Stimulated activated CD4-positive, alpha-beta T cell treated with anti-CD3 and anti-CD28 coated beads, TNF-alpha, amount 100 ng/mL, for 24 hours (primary cell): ENCODE measurements at places on chromosomes 3 and 15.

DNA sequence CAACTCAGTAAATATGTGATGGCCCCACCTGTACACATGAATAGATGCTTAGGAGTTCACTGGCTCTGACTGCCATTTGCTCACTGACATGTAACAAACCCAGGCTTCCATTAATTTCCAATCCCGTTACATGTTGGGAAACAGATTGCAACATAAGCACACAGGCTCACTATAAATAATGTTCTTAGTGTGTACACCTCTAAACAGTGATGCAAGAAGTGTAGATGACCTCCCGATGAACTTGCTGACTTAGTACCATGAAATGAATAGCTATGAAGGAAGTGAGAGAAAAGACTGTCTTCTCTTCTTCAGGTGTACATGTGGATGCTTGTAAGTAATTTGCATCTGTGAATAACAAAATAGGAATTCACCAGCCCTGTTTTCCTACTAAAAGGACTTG, 21.4 kb upstream of the FSIP1 start:
- no peak for DNase-seq

DNA sequence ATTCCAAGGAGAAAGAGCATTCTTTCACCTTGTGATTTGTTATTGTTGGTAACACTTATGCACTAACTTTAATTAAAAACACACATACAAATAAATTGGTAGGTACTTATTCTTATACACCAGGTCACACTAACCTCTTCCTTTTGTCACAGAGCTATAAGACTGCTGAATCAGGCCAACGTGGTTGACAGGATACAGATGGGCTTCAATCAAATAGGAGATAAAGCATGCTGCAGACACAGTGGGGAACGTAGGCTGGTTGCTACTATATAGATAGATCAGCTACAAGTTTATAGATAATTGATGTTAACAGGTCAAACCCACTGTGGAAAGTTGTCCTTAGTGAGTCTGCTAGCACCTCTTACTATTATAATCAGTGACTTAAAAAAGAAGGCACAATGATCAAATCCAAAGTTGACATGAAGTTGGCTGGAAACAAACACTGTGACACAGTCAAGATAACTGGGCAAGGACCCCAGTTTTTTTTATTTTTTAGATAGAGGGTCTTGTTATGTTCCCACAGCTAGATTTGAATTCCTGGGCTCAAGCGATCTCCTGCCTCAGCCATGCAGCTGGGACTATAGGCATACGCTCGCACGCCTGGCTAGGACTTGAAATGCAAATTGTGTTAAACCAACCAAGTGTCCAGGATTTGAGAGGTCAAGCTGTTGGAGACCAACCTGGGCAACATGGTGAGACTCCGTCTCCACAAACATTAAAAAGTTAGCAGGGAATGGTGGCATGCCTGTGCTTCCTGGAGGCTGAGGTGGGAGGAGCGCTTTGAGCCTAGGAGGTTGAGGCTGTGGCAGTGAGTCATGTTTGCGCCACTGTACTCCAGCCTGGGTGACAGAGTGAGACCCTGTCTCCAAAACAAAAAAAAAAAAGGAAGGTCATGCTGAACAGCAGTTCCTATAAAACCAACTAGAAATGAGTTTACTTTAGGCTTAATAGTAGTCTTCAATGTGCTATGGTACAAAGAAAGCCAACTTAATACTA, 97.9 kb upstream of the MEX3B start:
- DNase-seq: no peak

GRCh38 chr3:110612045-110612444, 459.6 kb upstream of the NECTIN3 start:
- no peak for DNase-seq

GRCh38 chr15:92059036-92059970, 205.8 kb downstream of the SLCO3A1 start:
- DNase-seq: no peak

- no peak for DNase-seq
These were observed 71.1 kb upstream of the CCNL1 start for GRCh38 chr3:157231071-157231470.

DNA sequence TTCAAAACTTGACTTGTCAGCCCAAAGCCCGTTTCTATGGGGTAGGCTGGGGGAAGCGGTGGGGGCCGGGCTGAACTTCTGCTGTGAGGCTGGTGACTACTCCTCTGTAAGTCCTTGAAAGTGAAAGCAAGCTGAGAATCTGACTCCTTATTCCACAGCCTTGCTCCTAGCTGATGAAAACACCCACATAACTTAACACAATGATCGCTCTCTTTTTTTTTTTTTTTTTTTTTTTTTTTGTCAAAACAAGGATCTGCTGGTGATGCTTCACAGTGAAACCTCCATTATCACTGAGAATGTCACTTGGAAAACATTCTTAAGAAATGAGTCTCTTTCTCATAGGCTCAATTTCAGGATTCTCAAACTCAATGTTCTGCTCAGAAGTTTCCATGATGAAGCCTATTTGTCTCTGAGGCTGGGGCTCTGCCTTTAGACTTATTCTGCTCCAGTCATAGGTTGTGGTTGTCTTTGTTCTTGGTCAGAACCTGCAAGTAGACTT, 31.4 kb upstream of the TKT start:
- peak; percentile 24 for DNase-seq

- no peak for DNase-seq
These were observed 3.5 kb upstream of the CLRN1 start for GRCh38 chr3:150975992-150976368.

DNA sequence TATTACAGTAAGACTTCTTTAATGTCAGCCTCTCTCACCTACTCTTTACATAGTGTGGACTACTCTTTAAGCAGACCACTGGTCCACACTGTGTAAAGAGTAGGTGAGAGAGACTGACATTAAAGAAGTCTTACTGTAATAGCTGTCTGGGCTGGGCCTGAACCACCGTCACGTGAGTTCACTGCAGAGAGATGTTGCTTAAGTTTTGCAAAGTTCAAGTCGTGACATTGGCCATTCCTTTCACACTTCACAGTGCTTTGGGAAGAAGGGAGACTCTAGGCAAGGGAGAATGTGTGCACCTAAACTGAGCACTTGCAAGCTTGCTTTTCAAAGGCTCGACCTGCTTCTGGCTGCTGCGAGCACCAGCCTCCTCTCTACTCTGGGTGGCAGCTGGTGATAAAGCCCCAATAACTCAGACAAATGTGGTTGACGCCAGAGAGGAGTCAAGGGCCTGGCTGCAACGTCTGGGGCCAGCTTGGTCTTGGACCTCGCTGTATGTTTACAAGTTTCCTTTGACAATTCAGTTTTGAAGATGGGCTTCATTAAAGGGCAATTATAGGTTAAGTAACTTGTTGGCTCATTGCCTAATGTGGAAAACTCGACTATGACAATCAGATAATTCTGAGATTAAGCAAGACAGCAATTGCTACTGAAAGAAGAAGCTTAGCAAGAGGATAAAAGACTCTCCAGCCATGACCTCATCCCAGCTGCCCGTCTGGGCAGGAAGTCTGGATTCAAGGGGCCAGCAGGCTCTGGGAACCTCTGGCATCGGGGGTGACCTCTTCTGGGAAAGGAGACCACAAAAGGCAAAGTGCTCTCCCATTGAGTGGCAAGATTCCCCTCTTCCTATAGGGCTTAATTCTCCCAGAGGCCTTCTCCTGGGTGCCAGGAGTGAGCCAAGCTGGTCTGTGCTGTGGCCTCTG, 242.1 kb upstream of the TLE3 start:
- DNase-seq: no peak

- no peak for DNase-seq
These were observed 584.3 kb downstream of the NSUN3 start for GRCh38 chr3:94647131-94647530.

GRCh38 chr3:179739816-179740594, 87.2 kb downstream of the USP13 start:
- no peak for DNase-seq

- DNase-seq: no peak
These were observed 76.6 kb downstream of the EDEM1 start for GRCh38 chr3:5264093-5264600.

DNA sequence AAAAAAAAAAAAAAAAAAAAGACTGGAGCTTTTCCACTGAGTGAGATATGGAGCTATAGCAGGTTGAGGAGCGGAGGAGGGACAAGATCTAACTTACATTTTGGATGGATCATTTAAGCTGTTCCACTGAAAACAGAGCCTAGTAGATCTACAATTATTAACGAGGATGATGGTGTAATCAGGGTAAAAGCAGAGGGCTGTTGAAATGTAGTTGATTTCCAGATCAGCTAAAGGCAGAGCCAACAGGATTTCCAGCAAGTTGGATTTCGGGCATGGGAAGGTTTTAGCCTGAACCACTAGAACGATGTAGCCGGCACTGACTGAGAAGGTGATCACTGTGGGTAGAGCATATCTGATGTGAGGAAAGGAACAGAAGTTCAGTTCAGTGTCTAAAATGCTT, 360.7 kb downstream of the EPHB1 start:
- DNase-seq: no peak

DNA sequence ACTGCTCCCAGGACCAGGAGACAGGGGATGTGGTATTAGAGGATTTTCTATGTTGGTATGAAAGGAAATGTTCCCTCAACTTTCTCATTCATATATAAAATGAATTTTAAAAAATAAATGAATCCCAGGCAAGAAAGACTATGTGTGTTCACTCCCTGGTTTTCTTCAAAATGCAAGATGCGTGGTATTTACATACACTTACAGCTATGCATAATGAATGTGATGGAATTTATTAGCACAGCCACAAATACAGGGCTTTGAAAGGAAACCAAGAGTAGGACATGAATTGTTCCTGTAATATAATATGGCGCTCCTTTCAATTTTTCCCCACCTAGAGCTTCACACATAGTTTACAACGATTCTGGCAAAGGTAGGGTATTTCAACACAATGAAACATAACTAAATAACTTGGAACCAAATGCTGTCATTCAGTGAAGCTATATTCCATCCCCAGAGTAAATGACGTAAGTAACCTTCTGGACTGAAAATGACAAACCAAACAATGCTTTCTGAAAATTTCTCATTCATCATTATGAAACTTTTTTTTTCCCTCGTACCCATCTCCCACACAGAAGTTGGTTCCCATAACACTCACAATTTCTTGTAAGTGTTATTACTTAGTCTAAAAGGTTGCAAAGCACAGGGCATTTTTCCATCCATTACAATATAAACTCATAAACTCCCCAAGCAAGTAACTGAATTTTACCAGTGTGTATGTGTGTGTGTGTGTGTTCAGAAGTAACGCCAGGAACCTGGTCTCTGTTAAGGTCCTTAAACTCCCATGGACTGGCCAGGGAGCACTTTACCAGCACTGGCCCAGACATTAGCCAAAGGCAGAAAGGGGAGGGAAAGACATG, 41.8 kb downstream of the CBLB start:
- no peak for DNase-seq

DNA sequence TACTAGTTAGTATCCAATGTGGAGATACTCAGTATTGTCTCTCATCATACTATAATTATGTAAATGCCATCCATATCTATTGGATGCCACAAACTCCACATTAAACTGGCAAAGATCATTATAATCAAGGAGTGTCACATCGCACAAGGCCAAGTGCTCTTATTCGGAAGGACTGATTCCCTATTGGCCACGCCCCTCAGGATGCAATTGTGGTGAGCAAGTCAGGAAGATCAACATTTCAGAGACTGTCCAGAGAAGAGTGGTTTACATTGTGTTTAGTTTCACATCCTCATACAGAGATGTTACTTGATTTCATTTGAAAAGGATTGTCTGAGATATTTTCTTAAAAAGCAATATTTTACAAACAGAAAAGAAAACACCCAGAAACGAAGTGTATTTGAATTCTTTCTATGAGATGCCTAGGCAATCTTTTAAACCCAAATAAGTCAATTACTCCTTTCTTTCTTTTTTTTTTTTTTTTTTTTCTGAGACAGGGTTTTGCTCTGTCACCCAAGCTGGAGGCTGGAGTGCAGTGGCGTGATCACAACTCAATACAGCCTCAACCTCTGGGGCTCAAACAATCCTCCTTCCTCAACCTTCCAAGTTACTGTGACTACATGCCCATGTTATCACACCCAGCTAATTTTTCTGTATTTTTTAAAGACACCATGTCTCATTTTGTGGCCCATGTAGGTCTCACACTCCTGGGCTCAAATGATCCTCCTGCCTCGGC, 369.1 kb downstream of the RBMS3 start:
- no peak for DNase-seq

DNA sequence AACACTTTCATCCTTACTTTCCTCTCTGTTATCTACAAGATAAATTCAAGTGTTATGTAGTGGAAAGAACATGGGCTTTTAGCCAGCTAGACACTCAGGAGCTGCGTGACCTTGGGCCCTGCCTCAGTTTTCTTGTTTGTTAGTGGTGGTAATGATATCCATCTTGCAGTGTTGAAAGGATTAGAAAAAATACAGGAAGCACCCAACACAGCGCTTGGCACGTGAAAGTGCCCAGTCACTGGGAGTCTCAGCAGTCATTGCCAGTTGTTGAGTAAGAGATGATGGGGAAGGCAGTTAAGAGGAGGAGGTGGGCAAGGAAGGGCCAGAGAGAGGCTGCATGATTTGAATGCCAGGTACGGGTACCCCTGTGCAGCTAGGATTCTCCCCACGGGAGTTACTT, 5.3 kb downstream of the PDIA5 start:
- no peak for DNase-seq

GRCh38 chr15:77416954-77417353, 3.0 kb downstream of the PEAK1 start:
- no peak for DNase-seq

DNA sequence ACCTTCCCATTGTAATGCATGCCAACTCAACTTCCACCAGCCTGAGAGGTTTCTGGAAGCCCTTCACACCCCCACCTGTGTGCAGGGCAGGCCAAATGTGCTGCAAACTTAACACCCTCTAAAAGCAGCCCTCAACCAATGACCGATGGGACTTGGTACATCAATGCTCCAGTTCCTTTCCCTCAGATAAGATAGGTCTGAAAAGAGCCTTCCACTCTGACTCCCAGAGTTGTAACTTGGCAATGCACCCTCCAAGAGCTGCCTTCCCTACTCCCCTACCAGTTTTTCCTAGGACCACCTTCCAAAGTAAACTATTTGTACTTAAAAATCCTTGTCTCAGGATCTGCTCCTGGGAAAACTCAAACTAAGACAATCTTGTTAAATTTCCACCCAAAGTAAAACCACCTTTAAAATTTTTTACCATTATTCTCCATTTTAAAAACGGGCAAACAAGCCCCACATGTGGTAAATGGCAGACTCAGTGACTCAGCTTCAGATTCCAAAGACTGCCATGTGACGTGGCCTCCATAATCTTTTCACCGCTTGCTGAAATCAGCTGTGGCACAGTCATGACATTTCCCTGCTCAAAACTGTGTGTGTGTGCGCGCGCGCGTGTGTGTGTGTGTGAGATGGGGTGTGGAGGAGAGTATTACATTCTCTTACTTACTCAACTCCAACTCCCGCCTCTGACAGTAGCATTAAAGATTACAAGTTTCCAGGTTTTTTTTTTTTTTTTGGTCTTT, 17.2 kb downstream of the RASGRP1 start:
- no peak for DNase-seq

DNA sequence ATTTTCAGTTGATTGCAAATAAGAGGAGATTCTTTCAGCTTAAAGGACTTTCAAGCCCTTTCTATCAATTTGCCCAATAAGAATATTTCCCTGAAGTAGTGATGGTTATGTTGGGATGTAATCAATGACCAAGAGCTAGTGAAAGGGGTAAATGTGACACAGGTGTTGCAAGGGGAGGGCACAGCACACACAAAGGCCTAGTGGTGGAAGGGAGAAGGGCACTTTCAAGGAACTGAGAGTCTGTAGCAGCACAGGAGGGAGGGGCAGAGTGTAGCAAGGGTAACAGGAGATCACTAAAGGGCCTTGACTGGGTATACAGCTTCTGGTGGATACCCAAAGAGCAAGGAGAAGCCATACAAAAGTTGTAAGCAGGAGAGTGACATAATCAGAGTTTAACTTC, 217.8 kb upstream of the ARHGEF26 start:
- DNase-seq: no peak
